ENCODE measurements at places on chromosomes 12 and 14.

DNA sequence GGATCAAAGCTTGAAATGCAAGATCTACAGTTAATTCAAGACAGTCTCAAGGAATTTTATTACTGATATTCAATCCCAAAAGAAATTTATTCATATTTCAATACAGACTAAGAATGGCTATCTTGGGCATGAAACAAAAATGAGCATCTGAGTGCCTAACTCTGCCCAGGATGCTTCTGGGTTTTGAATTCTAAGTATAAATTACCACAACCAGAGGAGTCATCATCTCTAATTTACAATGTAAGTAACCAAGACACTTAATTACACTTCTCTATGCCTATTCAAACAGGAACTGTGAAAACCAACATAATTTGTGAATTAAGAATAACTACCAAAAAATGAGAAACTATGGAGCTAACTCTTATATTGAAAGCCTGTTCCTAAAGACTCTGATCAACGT is 14.1 kb downstream of the OSBPL8 start:
- DNase-seq: no peak

DNA sequence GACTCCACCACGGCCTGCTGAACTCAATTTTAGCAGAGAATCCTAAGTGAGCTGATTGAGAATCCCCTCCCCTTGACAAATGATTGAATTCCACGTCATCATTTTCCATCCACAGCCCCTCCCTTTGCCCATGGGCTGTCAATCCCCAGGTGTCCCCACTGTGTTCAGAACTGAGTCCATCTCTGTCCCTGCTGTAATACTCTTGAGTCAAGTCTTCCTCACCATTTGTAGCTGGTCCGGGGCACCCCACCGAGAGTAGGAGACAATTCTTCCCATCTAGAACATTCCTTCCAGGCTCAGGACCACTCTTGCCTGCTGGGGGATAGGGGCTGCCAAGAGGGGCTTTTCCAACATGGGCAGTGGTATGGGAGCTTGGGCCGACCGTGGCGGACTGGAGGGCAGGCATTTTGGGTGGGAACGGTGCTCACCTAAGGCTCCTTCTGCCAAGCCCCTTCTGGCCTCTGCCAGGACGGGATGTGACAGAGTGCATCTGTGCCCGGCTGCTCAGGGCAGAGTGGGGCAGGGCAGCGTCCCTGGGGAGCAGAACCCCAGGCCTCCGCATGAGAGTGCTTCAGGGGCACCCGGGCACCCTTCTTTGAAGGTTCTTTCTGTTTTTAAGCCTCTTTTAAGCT is 218.1 kb upstream of the RTL1 start:
- DNase-seq: no peak

GRCh38 chr12:93173178-93173957 is 204.4 kb upstream of the NUDT4 start:
- no peak for DNase-seq

DNA sequence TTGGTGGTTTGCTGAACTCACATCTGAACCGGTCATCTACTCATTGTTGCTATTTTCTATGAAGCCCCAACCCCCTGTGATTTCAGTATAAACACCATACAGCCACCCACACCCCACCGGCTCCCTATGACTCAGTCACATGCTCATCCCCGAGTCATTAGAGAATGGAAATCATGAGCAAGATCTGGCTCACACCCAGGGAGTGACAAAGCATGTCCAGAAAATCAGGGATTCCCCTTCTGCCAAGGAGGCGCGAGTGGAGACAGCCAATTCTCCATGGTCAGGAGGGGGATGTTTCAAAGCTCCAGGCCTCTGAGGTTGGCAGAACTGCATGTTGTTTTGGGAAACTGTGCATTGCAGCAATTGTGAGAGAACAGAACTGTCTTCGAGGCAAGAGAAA is 657.5 kb upstream of the TBX3 start:
- DNase-seq: peak; percentile 3

DNA sequence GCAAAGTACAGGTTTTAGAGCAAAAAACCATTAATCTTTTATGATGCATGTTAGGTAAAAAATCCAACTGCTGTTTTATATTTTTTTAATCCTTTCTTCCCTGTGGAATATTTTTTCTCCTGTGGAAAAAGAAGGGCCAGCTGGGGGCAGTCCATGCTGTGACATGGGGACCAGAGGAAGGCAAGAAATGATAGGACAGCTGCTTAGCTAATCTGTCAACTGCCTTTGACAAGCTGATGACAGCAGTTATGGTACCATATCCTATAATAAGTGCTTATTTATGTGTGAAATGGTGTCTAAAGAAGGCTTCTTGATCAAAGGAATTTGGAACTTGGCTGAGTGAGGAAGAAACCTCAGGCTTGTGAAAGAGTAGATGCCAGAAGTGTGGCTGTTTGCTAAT is 452.4 kb upstream of the NOVA1 start:
- no peak for DNase-seq

All from activated CD4-positive, alpha-beta T cell treated with anti-CD3 and anti-CD28 coated beads, Interleukin-2, amount 50 U/mL, for 48 hours (primary cell).